ENCODE measurements at places on chromosomes 2 and 18.
A peak's percentile ranks its signal among the peaks of the same experiment; 100 is the strongest.

GRCh38 chr2:233042549-233042948 is 10.1 kb downstream of the NEU2 start:
- DNase-seq, result no peak

DNA sequence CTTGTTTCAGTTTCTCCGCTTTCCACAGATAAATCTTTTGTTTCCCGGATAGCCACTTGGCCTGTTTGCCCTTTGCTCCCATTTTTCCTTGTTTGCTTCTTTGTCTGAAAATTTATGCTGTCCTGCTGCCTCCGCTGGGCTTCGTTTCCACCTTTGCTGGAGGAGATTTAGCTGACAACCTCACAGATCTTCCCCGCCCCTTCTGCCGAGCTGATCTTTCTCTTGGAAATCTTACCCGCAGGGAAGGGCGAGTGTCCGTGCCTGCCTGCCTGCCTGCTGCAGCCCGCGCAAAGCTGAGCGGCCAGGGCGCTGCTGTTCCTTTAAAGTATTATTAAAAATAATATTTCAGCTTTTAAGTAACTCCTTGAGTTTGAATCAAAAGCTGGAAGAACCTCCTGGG is 1.4 kb upstream of the XRCC5 start:
- peak; percentile 63 for DNase-seq

DNA sequence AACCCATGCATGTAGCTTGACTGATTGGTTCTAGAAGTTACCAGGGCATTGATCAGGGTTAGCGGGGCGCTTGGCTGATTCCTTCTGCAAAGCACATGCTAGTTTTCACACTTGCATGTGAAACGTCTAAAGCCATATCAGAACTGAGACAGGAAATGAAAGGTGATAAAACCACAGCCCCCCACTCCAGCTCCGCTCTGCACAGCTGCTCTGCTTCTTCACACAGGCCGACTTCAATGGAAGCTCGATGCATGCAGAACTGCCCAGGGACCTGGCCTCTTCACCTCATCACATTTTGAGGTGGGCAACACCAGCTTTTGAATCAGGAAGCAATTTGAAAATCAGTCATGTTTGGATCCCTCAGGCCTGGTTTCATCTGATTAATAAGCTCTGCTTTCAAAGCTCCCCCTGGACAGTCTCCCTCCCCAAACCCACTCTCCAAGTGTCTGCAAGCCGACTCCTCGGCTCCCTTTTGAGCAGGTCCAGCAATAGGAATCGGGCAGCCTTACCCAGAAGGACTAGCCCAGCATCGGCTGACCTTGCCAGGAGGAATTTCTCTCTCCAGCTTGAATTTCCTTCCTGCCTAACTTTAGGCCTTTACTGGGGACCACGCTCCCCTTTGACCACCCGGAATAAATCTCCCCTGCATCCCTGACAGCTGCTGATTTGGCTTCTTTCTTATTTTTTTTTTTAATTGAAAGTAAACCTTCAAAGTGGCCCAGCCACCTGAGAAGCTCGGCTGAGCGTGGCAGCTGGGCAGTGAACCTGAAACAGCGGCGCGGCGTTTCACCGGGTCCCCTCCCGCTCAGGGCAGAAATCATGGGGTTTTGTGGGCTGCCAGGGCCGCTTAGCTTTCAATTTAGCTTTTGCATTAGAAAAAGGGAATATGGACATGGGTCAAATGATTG is 31.7 kb downstream of the HRH4 start:
- peak; percentile 5 for DNase-seq

- peak; percentile 52 for DNase-seq
Measured at GRCh38 chr2:42569116-42569711, 782 bp downstream of the MTA3 start.

- DNase-seq, result no peak
Measured at GRCh38 chr2:67900826-67901225, 162.0 kb downstream of the C1D start.

- no peak for DNase-seq
Measured at GRCh38 chr2:46384457-46384815, 87.2 kb downstream of the EPAS1 start.

- no peak for DNase-seq
Measured at GRCh38 chr2:126510356-126510755, 145.6 kb upstream of the GYPC start.

DNA sequence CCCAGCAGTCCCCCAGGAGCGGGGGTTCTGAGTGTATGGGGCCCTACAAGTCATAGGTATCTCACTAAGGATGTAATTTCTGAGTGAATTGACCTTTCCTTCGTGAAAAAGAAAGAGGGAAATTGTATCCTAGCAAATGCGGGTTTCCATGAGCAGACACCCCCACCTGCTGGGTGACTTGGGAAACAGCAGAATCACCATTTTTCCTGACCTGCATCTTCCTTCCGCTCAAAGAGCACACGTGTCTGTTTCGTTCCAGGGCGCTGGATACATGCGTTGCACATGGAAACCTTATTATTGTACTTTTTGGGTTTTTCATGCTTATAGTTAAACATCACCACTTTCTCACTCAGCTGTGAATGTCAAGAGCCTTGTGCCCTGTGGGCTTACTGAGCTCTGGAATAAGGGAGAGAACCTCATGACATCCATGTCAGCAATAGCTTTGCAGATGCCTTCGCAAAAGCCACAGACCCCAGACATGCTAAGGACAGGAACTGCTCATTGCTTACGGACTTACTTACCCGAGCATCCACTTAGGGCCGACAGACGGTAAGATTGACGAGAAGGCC is 132.8 kb downstream of the TPO start:
- DNase-seq, result peak; percentile 53

- DNase-seq, result no peak
Measured at GRCh38 chr2:101787097-101787496, 89.6 kb downstream of the MAP4K4 start.

GRCh38 chr2:205139822-205140463 is 542.4 kb upstream of the NRP2 start:
- DNase-seq, result peak; percentile 55

- DNase-seq, result no peak
Measured at GRCh38 chr2:159737292-159737916, 25.1 kb downstream of the MARCHF7 start.

DNA sequence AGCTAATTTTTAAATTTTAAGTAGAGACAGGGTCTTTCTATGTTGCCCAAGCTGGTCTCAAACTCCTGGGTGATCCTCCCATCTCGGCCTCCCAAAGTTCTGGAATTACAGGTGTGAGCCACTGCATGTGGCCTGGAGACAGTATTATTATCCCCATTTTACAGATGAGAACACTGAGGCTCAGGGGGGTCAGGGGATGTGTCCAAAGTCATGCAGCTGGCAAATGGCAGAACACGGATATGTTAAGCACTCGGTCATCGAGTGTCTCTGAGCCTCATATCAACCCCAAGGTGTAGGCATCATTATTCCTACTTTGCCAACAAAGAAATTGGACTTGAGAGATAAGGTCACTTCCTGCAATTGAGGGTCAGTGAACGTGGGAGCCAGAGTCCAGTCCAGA is 12.6 kb downstream of the KCNK3 start:
- no peak for DNase-seq

GRCh38 chr18:6672821-6673308 is 56.7 kb upstream of the ARHGAP28 start:
- peak; percentile 19 for DNase-seq

- DNase-seq, result no peak
Measured at GRCh38 chr2:166238176-166238575, 110.4 kb upstream of the SCN1A start.

GRCh38 chr2:185471441-185471840 is 267.2 kb upstream of the FSIP2 start:
- no peak for DNase-seq

DNA sequence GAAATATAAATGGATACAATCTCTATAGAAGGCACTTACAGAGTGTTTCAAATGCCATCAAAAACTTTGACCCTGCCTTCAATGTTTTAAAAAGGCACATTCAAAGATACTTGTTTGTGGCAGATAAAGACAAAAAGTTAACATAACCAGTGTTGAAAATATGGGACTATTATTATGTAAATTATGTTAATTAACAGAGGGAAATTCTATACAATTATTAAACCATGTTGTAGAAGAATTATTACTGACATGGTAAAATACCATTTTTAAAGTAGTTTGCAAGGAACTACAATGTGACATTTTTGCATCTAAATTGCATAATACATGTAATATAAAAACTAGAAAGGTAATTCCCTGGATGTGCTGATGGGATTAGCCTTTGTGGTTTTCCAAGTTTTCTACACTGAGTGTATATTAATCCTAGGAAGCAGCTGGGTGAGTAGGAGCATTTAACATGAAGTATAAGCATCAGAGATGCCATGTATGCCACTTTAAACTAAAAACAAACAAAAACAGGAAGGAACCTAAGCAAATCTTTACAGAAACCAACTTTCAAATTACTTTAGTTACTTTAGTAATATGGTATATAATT is 21.7 kb downstream of the MIB1 start:
- no peak for DNase-seq

DNA sequence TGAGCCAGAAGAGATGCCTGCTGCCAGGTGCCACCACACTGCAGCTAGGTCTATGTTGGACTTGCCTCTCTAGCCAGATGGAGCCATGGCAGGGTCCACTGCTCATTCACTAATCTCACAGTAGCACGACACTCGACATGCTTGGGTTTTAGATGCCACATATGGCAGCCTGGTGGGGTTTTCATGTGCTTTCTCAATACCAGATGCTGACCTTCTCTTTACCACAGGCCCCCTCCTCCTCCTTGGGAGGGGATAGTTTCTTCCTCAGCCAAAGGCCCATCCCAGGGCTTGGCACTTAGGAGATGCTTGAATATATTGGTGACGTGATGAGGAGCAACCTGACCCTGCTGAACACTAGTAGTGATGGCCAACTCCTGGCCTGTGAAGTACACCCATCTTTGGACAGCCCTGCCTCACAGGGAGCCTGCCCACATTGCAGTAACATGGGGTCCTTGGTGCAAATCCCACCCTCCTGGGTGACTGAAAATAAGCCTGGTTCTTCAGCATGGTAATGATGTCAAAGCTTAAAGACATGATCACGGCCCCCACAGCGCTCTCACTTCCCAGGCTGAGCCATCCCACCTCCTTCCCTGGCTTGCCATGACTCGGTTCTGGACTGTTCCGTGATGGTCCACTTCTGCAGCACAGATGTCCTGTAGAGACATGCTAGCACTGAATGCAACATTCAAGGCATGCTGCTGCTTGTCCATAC is 227.5 kb downstream of the SH3RF3 start:
- no peak for DNase-seq

DNA sequence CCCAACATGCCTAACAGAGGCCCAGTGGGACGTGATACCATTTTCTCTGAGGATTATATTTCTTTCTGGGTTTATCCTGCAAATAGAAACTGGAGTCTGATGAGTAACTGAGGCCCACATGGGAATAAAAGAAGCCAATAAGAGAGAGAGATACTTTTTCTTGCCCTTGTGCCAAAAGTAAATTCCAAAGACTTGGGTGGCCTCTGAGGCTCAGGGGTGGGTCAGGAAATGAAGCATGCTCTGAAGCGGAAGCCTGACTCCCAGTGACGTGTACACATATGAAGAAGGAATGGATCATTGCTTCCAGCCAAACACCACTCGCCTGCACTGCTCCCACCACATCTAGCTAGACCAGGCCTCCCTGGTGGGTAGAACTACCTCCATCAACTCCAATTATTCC is 273.6 kb upstream of the NCKAP5 start:
- no peak for DNase-seq

DNA sequence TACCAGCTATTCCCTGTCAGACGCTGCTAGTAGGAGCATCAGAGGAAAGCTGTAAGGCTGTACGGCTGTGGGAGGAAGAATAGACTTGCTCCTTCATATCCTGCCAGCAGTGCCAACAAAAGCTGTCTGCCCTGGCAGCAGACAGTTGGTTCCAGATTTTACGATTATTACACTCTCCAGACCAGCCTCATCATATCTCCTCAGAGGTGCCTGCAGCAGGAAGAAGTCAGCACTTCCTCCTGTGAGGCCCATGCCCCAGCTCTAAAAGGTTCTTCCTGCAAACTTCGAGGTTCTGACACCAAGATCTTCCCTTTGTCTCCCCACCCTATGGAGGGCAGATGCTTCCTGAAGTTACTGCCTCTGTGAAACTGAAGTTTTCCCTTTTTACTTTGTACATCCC is 537.7 kb upstream of the PKDCC start:
- DNase-seq, result no peak

DNA sequence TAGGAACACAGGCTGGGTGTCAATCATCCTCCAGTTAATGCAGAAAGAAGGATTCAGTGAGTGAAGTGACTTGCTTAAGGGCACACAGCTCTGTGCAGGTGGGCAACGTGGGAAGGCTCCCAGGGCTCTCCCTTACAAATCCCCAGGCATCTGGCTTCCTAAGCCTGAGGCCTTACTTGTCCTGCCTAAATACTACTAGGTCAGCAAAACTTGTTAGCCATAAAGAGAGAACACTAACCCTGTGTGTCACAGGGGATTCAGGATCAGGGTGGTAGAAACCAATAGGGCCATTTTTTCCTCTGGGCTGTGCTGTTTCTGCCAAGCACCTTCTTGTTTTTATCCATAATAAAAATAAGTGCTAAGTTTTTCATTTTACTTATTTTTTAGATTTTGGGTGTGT is 55.0 kb downstream of the GATA6 start:
- no peak for DNase-seq

DNA sequence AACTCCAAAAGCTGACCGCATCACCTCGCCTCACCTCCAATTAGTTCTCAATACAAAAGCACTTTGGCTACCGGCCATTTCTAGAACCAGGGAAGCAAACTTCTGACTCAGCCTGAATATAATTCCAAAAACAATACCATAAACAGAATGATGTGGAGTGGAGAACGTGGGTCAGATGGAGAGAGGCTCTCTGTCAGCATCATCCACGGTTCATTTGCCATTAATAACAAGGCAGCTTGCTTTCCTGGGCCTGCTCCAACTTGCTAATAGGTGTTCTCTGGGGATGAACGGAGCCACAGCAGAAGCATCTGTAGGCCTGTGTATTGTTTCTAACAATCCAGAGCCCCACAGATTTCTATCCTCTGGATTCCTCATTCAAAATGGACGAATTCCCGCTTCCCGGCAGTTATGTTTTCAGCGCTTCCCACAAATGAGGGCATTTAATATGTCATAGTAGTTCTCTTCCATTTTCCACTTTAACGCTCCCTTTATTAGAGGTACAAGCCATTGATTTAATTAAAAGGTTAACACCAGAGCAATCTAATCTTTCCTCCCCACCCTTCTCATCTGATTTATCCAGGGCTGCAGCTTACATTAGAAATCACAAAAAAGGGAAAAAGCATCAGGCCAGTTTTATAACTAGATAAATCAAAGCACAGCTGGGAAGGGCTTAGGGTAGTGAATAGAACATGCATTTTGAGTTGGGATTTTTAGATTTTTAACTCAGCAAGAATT is 23.2 kb upstream of the CNTNAP5 start:
- no peak for DNase-seq

Data from mesendoderm (in vitro differentiated cells).